T1000 (cell line): ENCODE measurements at places on chromosomes 1 and 21.

DNA sequence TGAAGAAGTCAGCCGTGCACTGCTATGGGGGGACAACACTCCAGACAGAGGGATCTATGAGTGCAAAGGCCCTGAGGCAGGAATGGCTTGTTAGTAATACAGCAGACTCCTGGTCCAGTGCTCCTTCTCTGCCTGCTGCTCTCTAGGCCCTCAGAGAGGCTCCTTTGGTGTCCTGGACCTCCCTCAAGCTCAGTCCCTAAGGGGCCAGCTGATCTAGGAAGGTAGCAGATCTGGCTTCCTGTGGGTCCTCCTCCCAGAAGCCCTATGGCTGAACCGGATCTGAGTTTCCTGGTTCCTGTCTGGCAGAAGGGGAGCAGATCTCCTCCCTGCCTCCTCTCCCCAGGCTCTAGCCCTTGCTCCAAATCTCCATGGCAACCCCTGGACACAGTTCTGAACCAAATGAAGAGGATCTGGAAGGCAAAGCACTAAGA, at the start of gene LDLRAD2:
LDLRAD2 (plus strand) TSS at position 391 of the 431 bp plus-strand sequence. CDS start 187 bp downstream, outside the sequence.
- DNase-seq = no peak

GRCh38 chr1:156096640-156097391, 14.6 kb upstream of the MEX3A start:
- DNase-seq = peak; percentile 83

GRCh38 chr1:6827079-6827478, 41.8 kb downstream of the CAMTA1 start:
- DNase-seq = no peak

DNA sequence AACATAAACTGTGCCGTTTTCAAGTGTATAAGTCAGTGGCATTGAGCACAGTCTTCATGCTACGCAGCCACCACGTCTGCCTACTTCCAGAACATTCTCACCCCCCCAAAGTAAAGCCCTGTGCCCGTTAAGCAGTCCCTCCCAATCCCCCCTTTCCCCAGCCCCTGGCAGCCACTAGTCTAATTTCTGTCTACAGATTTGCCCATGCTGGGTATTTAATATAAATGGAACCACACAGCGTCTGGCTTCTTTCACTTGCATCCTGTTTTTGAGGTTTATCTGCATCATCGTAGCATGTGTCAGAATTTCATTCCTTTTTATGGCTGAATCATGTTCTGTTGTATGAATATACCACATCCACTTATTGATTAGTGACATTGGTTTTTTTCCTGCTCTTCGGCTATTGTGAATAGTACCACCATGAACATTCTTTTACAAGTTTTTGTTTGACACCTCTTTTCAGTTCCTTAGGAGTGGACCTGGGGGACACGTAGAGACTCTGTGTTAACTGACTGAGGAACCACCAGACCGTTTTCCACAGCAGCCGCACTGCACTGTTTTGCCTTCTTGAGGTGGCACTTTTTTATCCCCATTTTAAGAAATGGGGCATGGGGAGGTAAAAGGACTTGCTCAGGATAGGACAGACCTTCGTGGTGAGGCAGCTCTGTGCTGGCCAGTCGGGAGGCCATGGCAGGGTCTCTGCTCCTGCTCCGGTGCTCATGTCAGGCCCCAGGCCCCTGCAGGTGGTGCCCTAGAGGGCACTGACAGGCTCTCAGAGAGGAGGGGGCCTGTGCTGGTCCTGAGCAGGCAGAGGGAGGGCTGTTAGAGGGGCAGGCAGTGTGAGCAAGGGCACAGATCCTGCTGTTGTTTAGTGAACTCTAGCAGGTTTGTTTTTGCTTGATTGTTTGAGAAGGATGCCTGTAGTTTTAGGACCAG, 123.8 kb downstream of the PCBP3 start:
- no peak for DNase-seq

- no peak for DNase-seq
Observed at GRCh38 chr1:34013136-34013535, 149.3 kb downstream of the HMGB4 start.

- DNase-seq = no peak
Observed at GRCh38 chr1:84152649-84153056, 8.6 kb downstream of the PRKACB start.

DNA sequence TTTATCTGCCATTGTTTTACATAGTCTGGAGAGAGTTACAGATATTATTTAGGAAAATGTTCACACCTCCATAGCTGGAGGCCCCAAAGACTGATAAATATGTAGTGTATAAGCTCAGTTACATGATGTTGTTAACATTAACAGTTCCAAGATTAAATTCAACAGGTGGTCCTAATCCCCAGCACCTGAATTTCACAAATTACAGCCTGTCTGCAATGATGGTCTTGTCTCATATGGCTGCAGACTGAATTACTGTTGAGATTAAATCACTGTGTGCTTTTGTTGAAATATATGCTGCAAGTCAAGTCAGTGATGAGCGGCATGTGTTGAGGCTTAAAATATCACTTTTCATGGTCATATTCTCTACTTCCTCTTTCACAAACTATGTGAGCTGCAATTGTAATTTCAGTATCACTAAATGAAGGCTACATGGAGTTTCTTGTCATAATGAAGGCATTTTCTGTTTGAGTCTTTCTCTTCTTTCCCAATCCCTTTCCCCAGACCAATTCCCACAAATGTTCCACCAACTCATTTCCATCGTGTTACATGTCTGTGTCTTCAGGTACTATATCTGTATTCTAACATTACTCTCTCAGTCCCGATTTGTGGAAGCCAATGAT, 4.2 kb downstream of the ST6GALNAC5 start:
- no peak for DNase-seq

DNA sequence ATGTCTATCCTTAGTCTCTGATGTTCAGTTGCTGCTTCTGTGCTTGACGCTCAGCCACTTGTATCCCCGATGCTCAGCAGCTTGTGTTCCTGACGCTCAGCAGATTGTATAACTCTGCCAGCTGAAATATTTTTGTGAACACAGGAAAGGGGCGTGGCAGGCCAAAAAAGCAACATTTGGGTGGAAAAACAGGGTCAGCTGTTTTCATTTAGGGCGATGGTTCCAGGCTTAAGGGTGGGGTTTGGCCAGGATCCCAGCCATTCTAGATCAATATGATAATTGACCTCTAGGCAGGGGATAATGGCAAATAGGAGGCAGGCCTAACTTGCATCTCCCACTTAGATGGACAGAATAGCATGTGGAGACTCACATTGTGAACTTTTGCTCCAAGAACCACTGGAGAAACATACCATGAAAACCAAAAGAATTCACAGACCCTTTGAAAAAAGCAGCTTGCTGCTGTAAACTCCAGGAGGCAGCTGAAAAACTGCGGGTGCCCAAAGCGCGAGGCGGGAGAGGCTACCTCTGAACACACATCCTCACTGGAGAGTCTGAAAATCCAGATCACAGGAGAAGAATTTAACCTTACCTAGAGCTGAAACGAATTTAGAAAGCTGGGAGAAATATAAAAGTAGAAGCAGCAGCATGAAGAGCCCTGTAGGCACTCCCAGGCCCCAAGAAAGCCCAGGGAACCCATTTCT, 58.3 kb downstream of the ZNF648 start:
- no peak for DNase-seq

DNA sequence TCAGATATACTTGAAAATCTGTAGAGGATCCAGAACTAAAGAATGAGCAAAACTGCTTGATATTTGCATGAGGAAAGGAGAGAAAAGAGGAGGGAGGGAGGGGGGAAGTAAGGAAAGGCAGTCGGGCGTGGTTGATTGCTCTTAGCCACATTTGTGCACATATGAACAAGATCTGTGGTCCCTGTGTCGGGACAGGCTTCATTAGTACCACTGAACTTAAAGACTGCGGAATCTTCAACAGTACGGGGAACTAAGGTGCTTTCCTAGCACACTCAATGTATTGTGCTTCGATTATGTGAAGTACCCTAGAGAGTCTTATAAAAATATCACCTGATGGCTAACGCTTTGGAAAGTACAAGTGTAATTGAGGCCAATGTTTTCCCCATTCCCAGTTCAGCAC, 59.9 kb downstream of the ZBTB18 start:
- DNase-seq = no peak

DNA sequence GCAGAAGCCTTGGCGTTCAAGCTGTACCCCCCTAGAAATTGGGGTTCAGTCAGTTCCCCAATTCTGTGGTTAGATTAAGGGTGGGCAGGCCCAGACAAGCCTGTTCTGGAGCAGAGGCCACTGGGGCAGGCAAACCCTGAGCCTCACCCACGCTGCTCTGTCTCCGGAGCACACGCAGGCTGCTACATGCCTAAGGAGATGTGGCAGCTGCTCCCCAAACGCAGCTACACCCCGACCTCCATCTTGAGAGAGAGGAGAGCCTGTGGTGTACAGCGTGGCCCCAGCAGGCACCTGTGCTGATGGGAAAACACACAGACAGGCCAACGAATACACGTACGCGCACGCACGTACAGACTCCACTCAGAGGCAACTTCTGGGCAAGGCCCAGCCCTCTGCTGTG, 33.9 kb upstream of the GRHL3 start:
- no peak for DNase-seq

- no peak for DNase-seq
Observed at GRCh38 chr1:80170811-80171485, 1164.4 kb upstream of the ADGRL4 start.

DNA sequence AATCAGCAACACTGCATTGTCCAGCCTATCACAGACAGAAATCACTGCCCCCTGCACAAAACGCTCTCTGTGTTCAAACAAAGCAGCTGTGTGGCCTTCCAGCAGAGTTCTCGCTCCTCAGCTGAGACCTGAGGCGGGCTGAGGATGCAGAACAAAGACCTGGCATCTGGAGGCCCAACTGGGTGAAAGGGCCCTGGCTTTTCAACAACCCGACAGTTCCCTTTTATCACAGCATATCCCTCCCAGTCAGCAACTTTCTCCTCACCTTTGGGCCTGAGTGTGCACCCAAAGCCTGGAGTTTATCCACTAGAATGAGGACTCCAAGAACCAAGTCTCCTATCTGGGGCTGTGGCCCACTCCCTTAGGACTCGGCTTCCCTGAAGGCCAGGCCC, 42.6 kb upstream of the A3GALT2 start:
- no peak for DNase-seq

DNA sequence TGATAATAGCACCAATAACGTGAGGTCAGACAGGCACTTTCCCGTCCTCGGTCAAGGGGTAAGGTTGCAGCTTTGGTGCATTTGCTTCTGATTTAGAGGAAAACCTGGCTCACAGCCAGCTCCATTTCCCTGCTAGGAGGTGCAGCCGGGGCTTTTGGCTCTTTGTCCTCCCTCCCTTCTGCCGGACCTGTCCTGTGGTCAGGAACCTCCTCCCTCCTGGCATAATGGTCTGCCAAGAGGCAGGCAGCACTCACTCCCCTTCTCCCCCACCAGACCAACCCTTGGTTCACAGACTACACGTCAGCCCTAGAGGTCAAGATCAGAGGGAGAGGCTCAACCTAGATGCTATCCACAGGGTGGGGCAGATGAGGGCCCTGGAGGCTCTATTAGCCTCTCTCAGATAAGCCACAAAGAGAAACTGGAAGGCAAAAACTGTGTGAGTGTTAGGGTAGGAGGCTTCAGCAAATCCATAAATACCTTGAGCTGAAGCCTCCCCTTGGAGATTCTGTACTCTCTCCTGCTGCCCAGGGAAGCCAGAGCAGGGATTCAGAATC, 64.8 kb downstream of the PLXNA2 start:
- DNase-seq = no peak

DNA sequence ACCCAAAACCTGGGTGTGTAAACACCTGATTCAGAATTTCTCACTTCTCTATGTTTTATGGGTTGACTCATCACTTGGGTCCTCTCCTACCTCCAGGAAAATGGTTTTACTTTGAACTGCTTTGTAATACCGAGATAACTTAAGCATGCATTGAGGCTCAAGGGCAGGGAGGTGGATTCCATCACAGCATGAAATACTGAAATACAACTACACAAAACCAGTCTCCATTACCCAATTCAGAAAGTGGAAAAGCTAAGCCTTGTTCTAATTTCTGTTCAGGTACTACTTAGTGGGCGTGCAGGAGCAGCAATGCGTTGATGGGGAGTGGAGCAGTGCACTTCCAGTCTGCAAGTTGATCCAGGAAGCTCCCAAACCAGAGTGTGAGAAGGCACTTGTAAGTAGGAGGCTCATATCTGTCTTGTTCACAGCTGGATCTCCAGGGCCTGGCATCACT, 6.1 kb upstream of the C4BPA start:
- DNase-seq = no peak

GRCh38 chr1:11653101-11653860, 948 bp downstream of the FBXO2 start:
- no peak for DNase-seq

DNA sequence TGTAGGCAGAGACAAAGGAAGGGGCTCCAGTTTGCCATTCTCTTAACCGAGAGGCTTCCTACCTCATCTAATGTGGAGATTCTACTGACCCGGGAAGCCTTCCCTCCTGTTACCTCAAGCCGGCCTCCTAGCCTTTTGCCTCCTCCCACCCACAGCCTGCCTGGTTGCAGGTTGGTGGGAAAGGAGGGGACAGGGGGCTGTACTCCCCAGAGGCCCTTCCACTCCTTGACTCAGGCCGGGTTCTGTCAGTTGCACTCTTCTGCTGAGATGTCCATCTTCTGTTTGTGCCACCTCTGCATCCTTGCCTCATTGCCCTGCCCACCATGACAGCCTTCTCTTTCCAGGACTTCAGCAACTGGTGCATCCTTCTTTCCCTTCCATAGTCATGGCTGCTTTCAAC, 98.0 kb upstream of the SLC44A3 start:
- no peak for DNase-seq

GRCh38 chr1:114092186-114093062, 61.2 kb downstream of the SYT6 start:
- no peak for DNase-seq

- no peak for DNase-seq
Observed at GRCh38 chr1:11062965-11063401, 3.2 kb upstream of the SRM start.

DNA sequence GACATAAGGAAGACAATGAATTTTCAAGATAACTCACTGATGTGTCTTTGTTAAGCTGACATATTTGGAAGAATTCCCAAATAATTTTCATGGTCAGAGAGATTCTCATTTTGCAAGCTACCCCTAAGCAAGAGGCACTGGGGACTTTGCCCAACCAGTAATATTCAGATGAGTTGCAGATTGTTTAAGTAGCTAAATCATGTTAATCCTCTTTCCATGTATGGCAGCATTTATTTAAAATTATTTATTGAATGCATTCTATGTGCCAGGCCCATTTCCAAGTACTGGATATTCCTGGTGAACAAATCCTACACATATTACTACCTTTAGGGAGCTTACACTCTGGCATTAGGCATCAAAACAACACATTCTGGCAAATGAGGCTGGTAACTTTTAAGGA, 56.5 kb upstream of the BACH1 start:
- DNase-seq = no peak

- no peak for DNase-seq
Observed at GRCh38 chr1:65939636-65940035, 146.9 kb downstream of the PDE4B start.

DNA sequence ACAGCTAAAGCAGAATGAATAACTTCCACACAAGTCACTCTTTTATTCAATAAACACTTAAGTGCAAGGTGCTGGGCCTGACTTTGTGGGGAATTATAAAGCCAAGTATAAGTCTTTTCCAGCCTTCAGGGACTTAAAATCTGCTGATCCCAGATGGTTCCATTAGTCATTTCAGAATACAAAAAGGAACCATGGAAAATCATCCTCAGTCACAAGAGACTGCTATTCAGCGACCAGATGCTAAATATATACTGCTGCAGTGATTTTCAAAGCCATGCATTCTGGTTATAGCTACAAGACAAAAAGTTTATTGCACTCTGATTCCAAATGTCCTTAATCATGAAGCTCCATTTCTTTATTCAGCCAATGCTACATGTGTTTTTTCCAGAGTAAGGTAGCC, 25.7 kb downstream of the GLMN start:
- no peak for DNase-seq
